Activated CD4-positive, alpha-beta memory T cell treated with anti-CD3 and anti-CD28 coated beads for 36 hours (primary cell): ENCODE measurements at places on chromosomes 6 and 20.

DNA sequence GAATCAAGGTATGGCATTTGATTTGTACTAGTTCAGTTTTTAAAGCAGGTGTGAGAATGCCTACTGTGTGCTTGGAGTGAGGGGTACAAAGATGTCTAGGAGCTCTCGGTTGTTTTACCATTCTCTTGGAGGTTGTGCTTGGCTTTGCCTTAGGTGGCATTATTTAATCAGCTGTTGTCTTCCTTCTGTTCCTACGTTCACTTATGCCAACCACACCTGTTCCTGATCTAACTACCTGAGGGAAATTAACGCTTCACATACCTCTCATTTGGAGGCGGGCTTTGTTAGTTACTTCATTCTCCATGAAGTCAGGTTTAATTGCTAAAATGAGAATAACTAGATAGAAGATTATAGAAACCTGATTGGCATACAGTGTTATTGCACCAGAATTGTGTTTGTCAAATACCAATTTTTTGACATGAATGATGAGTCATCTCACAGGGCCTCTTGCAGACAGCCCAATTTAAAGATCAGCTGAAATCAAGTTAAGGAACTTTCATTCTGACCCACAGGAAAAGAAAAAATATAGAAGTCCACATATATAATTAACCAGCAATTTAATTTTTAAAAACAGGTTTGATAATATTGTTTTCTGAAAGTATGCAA, 24.8 kb upstream of the PBOV1 start:
- DNase-seq: no peak

DNA sequence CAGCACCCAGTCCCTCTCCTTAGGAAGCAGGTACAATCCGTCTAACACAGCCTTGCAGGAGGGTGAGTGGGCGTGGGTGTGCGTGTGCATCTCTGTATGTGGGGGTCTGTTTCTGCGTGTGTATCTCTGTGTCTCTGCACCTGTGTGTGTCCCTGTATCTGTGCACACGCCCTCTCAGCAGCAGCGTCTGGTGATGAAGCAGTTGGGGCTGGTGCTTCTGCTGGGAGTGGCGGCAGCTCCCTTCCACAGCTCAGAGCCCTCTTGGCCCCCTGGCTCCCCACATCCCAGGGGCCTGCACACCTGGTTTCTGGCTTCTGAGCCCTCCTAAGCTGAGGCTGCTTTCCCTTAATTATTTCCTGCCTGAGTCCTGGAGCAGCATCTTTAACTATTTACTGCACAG, 49.5 kb upstream of the CCDC167 start:
- DNase-seq: no peak

GRCh38 chr6:30795549-30796293, 51.4 kb upstream of the IER3 start:
- DNase-seq: no peak

DNA sequence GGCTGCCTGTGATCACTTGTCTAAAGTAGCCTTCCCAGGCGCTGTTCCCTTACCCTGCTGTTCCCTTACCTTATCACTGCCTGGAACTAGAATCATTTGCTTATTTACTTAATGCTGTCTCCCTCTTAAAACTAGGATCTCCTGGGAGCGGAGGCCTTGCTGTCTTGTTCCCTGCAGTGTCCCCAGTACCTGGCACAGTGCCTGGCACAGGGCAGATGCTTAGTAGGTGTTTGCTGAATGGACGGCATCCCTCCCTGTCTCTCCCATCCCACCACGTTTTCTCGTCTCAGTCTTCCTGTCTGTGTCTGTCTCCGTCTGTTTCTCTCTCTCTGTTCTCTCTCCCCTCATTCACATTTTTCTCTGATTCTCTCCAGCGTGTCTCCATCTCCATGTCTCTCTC, 99.9 kb upstream of the MYL9 start:
- no peak for DNase-seq

DNA sequence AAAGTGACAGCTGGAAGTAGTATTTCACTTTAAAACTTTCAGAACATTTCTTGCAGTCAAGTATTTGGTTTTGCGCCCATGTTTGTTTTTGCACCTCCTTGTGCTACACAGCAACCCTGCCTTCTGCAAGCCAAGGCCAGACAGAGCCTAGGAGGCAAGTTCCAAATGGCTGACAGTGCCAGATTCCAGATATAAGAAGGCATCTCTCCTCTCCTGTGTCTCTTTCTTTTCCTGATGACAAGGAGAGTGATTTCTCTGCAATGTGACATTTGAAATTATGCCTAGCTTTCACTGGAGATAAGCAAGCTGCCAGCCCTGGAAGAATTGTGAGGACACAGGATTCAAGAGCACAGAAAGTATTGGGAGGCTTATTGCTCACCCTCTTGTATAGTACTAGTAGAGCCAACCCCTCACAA, 149.1 kb upstream of the TENT5A start:
- no peak for DNase-seq

GRCh38 chr6:148878683-148879082, 131.9 kb downstream of the UST start:
- DNase-seq: no peak

GRCh38 chr6:151916680-151917164, 109.2 kb downstream of the ESR1 start:
- DNase-seq: no peak

GRCh38 chr20:50220894-50221365, 30.3 kb downstream of the CEBPB start:
- DNase-seq: no peak

DNA sequence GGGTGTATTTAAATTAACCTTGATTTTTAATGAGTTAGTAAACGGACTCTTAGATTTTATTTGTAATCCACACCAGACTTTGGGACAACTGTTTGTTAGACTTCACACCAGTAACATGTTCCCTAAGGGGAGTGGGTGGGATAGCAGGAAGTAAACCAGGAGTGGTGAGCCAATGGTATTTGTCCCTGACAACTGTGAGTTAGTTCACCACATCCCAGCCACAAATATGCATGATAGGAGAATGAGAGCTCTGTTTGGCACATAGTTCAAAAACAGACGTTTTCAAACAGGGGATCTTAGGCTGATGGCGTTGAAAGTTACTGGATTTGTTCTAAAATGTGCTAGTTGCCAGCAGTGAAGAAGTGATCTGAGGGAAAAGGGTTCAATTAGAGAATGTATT, 18.7 kb upstream of the COL10A1 start:
- DNase-seq: no peak

- DNase-seq: no peak
Observed at GRCh38 chr6:141354191-141354955, 778.4 kb upstream of the GJE1 start.
